GM12878 (cell line): ENCODE measurements at places on chromosomes 3 and 15. TPM values are rescaled to one million over a fixed set of nuclear protein-coding genes. Genes with fewer than 3 reads are reported as not detected.

DNA sequence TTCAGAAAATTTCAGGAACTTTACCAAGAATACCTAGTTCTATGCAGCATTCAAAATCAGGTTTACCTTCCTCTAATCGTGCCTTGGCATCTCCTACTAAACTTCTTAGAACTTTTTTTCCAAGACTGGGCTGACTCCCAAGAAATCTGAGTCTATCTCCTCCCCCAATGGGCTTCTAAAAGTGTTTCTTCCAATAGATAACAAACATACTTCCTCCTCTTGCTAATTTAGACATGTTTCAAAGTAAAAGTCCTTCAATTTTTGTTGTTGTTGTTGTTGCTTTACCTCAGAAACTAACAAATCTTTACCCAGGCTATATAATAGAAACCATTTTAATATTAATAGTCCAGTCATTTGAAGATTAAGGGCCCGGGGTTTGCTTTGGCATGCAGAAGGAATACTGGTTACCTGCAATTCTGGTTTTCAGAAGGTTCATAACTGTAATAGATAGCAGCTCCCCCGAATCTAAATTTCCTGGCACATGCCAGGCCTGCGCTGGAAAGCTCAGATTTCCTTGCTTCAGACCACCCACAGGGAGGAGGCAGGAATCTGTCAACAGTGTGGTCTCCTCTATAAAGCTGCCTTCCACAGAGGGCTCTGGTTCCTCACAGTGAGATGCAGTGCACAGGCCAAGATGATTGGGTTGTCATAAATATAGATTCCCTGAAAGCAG is 188.7 kb downstream of the THRB start:
- H3K27me3 ChIP-seq: no peaks in the 10 kb centered on the region
- H3K4me1 ChIP-seq: no peaks in the 10 kb centered on the region
- no peak overlapping the region for H3K4me3 ChIP-seq
- no peaks in the 10 kb centered on the region for H3K36me3 ChIP-seq

DNA sequence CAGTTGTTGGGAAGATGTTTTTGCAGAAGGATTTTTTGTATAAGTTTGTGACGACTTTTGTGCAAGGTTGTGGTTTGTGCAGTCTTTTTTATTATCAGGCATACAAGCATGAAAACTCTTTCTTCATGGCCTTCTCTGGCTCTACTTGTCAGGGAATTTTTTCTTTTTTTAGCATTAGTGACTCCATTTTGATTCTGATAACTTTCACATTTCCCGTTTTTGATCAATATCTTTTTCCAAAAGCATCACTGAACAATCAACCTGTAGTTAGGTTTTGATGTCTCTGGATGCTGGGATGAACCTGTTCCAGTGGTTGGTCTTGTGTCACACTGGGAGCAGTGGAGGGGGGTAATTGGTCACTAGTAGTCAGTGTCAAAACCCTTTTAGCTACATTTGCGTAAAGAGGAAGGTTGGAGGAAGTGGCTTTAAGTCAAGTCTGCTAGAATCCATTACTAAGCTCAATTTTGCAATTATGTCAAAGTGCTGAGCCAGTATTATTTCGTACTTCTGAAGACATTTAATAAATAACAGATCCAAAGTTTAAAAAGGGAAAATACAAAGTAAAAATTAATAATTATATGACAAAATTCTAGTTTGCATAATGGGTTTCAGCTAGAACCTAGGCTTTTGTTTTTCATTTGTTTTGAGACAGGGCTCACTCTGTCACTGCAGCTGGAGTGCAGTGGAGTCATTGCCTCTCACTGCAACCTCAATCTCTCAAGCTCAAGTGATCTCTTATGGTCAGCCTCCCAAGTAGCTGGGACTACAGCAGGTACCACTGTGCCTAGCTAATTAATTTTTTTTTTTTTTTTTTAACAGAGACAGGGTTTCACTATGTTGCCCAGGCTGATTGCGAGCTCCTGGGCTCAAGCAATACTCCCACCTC is 18.8 kb upstream of the CFAP161 start:
- H3K27ac ChIP-seq: no peak overlapping the region
- no peak for DNase-seq
- H3K27me3 ChIP-seq: no peaks in the 10 kb centered on the region

- H3K36me3 ChIP-seq: no peaks in the 10 kb centered on the region
- H3K4me3 ChIP-seq: no peak overlapping the region
- H3K4me1 ChIP-seq: no peaks in the 10 kb centered on the region
- no peak for DNase-seq
Measured at GRCh38 chr3:75237477-75237876, 426.7 kb upstream of the FRG2C start.

Gene THAP10
- total RNA-seq: 1.5 and 1.9 TPM in 2 replicates

DNA sequence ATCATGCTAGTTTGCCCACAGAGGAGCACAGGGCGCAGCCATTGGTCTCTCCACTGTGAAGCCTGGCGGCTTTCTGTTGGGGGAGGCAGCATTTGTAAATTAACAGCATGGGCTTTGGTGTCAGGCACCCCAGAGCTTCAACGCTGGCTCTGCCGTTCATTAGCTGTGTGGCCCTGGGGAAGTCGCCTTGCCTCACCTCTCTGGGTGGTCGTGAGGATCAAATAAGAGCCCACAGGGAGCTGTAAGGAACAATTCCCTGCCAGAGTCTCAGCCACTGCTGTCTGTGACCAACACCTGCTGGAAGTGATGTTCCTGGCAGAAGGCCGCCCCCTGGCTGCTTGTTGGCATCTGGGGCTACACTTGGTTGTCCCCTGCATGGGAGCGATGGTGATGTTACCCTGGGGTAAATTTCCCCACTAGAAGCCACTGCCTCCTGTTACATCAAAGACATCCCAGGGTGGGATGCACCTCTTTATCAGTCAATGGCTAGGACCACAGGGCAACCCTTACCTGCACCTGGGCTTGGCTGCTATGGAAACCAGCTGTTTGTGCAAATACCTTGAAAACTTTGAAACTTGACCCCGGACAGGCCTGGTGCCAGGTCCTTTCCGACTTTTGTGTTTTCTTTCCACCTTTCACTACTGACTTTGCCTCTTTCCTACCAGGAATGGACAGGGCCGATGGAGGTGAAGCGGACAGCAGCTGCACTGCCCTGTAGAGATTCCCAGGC is 36.9 kb downstream of the DNASE1L3 start:
- no peaks in the 10 kb centered on the region for H3K36me3 ChIP-seq
- no peak overlapping the region for H3K27ac ChIP-seq
- no peaks in the 10 kb centered on the region for H3K27me3 ChIP-seq
- DNase-seq: no peak
- H3K4me3 ChIP-seq: no peak overlapping the region

DNA sequence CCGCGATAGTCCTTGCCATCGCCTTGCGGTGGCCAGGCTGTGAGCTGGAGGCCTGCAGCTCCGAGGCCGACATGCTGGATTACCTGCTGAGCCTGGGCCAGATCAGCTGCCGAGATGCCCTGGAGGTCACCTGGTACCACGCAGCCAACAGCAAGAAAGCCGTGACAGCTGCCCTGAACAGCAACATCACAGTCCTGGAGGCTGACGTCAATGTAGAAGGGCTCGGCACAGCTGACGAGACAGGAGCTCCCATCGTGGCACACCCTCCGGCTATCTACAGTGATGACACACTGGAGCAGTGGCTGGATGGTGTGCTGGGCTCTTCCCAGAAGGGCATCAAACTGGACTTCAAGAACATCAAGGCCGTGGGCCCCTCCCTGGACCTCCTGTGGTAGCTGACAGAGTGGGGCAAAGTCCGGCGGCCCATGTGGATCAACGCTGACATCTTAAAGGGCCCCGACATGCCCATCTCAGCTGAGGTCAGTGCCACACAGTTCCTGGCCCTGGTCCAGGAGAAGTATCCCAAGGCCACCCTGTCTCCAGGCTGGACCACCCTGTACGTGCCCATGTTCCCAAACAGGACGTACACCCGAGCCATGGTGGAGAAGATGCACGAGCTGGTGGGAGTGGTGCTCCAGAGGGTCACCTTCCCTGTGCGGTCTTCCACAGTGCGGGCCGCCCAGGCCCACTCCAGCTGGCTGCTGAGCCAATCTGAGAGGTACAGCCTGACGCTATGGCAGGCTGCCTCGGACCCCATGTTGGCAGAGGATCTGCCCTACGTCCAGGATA is 70.2 kb downstream of the FAM43A start:
- H3K27ac ChIP-seq: no peak overlapping the region
- H3K27me3 ChIP-seq: peaks cover 3% of the 10 kb centered on the region; the same call in 1 of the 2 replicates
- H3K4me3 ChIP-seq: no peak overlapping the region
- no peaks in the 10 kb centered on the region for H3K4me1 ChIP-seq
- no peaks in the 10 kb centered on the region for H3K36me3 ChIP-seq

GRCh38 chr3:111714305-111714704 is 119.2 kb upstream of the ZBED2 start:
- H3K4me3 ChIP-seq: no peak overlapping the region
- DNase-seq: no peak
- H3K36me3 ChIP-seq: no peaks in the 10 kb centered on the region
- H3K27me3 ChIP-seq: no peaks in the 10 kb centered on the region
- H3K27ac ChIP-seq: no peak overlapping the region

DNA sequence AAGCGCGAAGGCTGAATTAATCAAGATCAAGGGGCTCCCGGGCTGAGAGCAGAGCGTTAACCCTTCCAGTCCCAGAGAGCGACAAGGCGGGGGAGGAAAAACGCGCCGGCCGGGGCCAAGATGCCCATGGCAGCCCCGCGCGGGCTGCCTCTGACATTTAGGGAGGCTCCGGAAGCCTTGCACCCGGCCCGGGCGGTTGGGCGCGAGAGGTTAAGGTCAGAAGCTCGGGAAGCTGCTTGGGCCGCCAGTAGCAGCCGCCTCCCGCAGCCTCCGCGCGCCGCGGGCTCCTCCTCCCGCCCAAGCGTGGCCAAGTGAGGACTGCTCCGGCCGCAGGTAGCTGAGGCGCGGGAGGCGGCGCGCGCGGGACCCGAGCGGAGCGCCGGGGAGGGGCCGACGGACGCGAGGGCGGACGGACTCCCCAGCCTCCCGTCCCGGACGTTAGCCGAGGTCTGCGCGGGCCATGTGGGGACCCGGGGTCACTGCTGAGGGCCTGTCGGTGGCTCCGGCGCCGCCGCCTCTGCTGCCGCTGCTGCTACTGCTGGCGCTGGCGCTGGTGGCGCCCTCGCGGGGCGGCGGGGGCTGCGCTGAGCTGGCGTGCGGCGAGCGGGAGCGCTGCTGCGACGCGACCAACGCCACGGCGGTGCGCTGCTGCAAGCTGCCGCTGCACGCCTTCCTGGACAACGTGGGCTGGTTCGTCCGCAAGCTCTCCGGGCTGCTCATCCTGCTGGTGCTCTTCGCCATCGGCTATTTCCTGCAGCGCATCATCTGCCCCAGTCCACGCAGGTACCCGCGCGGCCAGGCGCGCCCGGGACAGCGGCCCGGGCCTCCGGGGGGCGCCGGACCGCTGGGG is at the start of gene C3orf80:
Gene C3orf80 (plus strand): TSS at position 247 of the 850 bp plus-strand sequence. CDS start 214 bp downstream, at position 461.
- H3K4me3 ChIP-seq: peak within 1 kb of the TSS; percentile 61
- H3K4me1 ChIP-seq: peaks cover 7% of the 10 kb centered on the region; the same call in 1 of the 2 replicates
- DNase-seq: no peak
- no peaks in the 10 kb centered on the region for H3K36me3 ChIP-seq
- no peak within 1 kb of the TSS for H3K27ac ChIP-seq
- H3K27me3 ChIP-seq: peaks cover 27% of the 10 kb centered on the region

DNA sequence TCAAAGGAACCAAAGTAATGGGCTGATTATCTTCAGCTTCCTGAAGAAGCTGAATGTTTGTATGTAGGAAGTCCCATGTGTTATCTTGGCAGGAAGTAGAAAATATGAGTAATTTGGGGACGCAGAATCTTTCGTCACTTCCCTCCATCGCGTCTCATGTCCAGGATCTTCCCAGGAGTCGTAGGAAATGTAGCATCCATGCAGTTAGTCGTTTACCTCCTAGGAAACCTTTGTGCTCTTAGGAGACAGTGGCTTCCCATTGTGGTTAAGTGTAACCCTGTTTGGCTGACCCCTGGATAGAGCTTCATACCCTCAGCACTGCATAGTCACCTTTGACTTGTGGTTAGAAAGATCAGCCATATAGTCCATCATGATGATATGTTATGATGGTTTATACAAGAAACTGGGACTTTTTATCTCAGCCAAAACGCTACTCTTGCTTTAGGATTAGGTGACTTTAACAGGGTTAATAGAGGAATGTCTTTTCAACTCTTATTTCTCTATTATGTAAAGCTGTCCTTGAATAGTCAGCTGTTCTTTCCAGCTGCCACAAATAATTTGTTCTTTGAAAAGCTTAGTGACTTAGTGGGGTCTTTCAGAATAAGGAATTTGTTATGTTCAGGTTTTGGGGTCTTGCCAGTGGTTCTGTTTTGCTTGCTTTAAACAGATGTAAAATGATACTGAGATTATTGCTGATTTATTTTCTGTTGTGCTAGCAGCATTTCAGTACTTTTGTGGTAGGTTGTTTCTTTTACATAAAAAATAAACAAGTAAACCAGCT is 92.2 kb downstream of the KLHL25 start:
- peak overlapping the region; percentile 99 for H3K27ac ChIP-seq
- no peaks in the 10 kb centered on the region for H3K27me3 ChIP-seq
- H3K36me3 ChIP-seq: no peaks in the 10 kb centered on the region
- no peak for DNase-seq
- H3K4me3 ChIP-seq: peak overlapping the region; percentile 45; the same call in 1 of the 2 replicates
- H3K4me1 ChIP-seq: peaks cover 56% of the 10 kb centered on the region

GRCh38 chr3:11544412-11545181 is 99.1 kb downstream of the VGLL4 start:
- H3K4me3 ChIP-seq: no peak overlapping the region
- H3K27ac ChIP-seq: no peak overlapping the region
- no peak for DNase-seq
- H3K27me3 ChIP-seq: no peaks in the 10 kb centered on the region
- H3K36me3 ChIP-seq: no peaks in the 10 kb centered on the region

DNA sequence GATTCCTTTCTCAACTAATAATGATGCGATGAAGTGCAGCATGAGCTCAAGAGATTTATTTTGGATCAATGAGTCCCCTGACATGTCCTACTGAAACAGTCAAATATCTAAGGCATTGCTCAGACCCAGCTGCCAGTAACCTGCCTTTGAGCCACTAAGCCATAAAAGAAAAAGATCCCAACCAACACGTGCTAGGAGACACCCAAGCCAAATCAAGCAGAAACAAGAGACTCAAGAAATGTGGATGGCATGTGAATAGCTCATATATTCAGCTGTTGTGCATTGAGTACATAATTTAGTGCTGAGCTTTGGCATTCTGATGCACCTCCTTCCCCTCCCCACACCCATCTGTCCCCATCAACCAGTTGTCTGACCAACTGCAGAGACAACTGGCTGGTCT is 29.2 kb downstream of the GJD2 start:
- H3K36me3 ChIP-seq: no peaks in the 10 kb centered on the region
- H3K4me1 ChIP-seq: no peaks in the 10 kb centered on the region
- no peak for DNase-seq
- H3K27me3 ChIP-seq: peaks cover 2% of the 10 kb centered on the region; the same call in 1 of the 2 replicates

GRCh38 chr3:65030014-65030627 is 342.3 kb upstream of the ADAMTS9 start:
- H3K27ac ChIP-seq: no peak overlapping the region
- no peaks in the 10 kb centered on the region for H3K4me1 ChIP-seq
- H3K36me3 ChIP-seq: no peaks in the 10 kb centered on the region
- no peak for DNase-seq
- no peak overlapping the region for H3K4me3 ChIP-seq

- no peak overlapping the region for H3K4me3 ChIP-seq
- no peaks in the 10 kb centered on the region for H3K36me3 ChIP-seq
Measured at GRCh38 chr3:142273501-142273900, 48.1 kb upstream of the GK5 start.
